Karpas-422 (cell line): ENCODE measurements at places on chromosomes 11 and 22.

GRCh38 chr11:83292709-83293456 lies 6.7 kb upstream of the CCDC90B start:
- DNase-seq, result peak; percentile 89

DNA sequence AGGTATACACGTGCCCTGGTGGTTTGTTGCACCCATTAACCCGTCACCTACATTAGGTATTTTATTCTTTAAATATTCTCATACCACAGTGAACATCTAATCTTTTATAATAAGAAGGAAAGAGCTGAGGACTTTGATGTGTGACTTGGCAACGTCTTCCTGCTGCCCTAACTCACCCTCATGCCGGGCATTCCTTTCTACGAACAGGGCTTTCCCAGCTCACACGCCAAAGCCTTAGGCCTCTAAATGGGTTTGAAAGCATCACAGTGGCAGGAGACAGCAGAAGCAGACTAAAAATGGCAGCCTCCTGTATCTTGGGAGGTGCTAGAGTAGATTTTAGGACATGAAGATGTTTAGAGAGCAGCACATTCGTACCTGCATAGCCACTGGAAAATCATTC lies 52.6 kb downstream of the CLTCL1 start:
- no peak for DNase-seq

- DNase-seq, result peak; percentile 57
These were observed 489 bp downstream of the NUP98 start for GRCh38 chr11:3796801-3797328.

DNA sequence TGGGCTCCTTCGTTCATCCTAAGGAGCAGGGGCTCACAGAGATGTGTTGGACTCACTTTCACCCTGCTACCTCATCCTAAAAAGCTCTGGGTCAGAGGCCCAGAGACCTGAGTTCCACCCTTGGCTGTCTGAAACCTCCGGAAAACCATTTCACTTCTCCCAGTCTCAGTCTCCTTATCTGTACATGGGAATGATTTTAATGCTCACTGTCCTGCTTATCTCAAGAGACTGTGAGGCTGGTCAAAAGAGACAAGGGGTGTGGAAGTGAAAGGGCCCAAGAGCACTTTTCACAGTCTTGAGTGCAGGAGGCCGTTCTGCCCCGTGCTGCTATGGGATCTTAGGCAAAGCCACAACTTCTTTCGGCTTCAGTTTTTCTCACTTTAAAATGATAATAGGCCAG lies 13.2 kb upstream of the NPAS4 start:
- no peak for DNase-seq

- DNase-seq, result no peak
These were observed 5.3 kb downstream of the P2RY6 start for GRCh38 chr11:73277467-73277866.

- peak; percentile 68 for DNase-seq
These were observed 772 bp downstream of the C22orf15 start for GRCh38 chr22:23763579-23763945.

DNA sequence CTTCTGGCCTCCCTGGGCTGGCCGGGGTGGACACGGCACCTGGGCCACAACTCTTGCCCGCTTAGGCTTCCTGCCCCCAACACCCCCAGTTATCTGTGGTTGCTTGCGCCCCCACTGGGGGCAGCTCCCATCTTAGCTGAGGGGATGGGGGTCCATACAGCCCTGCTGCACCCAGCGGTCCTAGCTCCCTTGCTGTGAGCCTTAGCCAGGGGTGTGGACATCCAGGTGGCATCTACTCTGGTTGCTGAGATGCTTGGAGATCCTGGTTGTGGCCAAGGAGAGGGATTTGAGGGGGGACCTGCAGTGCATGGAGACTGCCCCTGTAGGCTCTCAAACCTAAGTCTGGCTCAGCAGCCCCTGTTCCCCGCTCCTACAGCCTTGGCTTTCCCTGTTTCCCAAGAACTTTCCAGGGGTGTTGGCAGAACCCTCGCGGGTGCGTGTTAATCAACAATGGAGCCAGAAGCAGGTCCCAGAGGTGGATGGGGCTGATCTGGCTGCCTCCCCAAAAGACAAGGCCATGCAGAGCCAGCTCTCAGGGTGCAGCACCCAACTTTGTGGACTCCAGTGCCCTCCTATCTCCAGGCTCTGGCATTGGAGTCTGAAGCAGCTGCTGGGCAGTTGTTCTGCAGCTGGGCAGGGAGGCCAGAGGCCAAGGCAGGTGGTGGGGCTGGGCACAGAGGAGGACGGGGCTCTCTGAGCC lies 3.3 kb downstream of the KCNQ1 start:
- no peak for DNase-seq

DNA sequence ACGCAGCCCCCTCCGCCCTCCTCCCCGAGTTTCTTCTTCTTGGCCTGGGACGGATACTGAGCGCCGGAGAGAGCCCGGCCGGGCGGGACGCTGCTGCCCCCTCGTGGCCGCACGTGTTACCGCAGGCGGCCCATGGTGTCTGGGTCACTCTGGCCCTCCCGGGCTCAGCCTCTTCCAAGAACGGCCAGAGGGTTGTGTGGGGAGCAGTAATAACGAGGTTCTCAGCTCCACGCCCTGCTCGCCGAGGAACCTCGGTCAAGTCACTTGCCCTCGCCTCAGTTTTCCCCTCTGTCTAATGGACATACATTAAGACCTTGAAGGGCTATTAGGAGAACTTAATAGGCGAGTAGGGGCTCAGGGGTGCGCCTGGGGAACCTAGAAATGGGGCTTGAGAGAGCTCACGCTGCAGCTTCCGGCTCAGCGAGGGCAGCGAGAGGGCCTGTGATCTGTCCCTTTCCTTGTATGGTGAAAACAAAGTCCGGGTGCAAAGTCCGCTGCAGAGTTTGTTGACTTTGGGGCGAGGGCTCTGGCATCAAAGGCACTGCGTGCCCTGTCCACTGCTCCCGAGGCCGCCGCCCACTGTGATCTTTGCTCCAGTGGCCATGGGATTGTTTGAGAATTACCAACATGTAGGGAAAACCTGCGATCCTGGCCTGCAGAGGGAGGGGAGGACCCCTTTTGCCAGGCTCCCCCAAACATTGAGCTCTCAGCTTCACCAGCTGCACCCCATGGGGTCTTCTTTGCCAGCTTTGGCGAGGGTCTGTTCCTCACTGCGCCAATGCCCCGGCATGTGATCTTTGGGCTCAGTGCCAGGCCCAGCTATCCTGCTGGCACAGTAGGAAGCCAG lies 14.4 kb upstream of the LRP5 start:
- peak; percentile 87 for DNase-seq
